Effector CD4-positive, alpha-beta T cell (primary cell): ENCODE measurements at places on chromosomes 16 and 17.

DNA sequence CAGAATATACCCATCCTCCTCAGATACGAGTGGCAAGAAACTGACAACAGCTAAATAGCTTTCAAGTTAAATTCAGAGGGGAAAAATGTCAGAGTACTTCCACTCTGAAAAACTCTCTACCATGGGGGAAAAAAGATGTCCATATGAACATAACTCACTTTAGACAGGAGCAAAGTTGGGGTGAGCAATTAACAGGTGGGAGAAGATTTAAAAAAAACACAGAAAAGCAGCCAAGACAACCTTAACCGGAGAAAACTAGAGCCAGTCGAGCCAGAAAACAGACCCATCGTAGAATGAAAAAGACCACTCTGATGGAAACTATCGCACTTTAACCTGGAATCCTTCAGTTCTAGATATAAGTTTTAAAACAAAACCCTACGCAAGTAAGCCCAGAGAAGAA, 833 bp downstream of the TERF2 start:
- no peak for DNase-seq

DNA sequence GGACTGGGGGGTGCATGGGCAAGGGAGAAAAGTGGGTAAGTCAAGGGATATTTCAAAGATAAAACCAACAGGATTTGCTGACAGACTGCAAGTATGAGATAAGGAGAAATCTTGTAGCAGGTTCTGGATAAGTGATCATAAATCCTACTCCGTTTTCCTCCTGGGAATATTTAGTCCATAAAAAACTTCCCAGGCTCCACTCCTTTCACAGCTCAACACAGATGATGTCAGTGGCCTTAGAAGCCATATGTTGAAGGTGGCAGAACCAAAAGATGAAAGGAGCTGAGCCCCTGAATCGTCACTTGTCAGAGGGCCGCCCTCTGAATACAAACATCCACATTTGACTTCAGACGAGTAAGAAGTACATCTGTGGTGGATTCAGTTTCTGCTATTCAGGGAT, 71.7 kb downstream of the GRIN2A start:
- DNase-seq = no peak

DNA sequence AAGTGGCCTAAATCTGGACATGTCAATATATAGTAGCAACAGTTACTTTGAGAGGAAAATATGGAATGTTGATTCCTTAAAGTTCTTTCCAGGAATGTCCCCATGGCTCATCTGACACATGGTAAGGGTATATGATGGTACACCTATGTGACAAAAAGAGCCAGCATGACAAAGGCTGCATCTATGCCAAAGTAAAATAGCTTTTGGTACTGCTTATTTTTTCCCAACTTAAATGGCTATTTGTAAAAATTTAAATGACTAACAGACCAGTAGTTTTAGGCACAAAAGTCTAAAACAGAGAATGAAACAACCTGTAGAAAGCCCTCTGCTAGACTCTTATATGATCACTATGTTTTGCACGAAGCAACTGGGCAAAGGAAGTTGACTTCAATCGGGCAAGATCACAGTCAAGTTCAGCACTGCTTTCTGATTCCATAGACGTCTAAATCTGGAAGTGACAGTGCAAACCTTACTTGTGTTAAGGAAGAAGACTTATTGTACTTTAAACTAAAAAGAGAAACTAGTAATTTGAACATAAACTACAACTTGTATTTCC, 135.1 kb downstream of the SKAP1 start:
- DNase-seq = no peak

GRCh38 chr17:77884019-77884418, 74.5 kb upstream of the TNRC6C start:
- DNase-seq = no peak

- no peak for DNase-seq
These were observed 881 bp downstream of the MLLT6 start for GRCh38 chr17:38705803-38706504.

GRCh38 chr16:27474921-27475320, 72.9 kb downstream of the IL21R start:
- no peak for DNase-seq

GRCh38 chr17:8465759-8466158, 30.1 kb downstream of the NDEL1 start:
- no peak for DNase-seq

GRCh38 chr16:20762404-20763123, 1.2 kb upstream of the ACSM3 start:
- no peak for DNase-seq

DNA sequence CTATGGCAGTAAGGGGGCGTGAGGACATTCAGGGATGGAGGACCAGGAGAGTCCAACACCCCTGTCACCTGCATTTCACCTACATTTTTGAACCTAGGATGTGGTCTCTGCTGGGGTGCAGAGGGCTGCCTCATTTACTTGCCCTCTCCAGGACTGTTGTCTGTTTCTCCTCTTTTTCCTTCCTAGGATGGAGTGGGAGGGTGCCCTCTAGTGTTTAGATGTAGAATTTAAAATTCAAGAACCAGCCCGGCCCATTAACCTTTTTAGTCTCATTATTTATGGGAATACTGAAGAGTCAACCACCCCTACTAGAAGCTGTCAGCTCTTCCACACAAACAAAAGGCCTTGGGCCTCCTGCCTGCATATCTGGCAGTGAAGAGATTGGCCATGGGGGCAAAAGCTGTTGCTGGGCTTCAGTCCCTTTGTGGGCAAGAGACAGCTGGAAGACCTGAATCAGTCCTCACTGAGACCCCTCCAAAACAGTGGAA, 2.5 kb upstream of the STARD3 start:
- no peak for DNase-seq

- no peak for DNase-seq
These were observed 4.3 kb downstream of the CEP131 start for GRCh38 chr17:81218459-81218858.

- no peak for DNase-seq
These were observed 125.8 kb downstream of the C16orf78 start for GRCh38 chr16:49499414-49499785.

- DNase-seq = no peak
These were observed 129.0 kb downstream of the CCDC144A start for GRCh38 chr17:16818821-16819683.

- no peak for DNase-seq
These were observed 7.2 kb downstream of the CPPED1 start for GRCh38 chr16:12796498-12796897.

DNA sequence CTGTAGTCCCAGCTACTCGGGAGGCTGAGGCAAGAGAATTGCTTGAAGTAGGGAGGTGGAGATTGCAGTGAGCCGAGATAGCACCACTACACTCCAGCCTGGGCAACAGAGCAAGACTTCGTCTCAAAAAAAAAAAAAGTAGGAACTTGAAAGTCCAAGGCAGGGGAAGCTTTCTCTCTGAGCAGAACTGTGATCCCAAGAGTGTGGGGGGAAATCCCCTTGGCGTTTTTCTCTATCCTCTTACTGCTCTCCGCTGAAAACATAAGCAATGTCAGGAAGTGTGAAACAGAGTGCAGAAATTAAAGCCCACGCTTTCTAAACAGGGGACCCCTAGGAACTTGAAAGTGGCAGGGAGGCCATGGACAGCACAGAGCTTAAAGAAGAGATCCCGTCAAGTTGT, 9.8 kb upstream of the CMTM3 start:
- no peak for DNase-seq

DNA sequence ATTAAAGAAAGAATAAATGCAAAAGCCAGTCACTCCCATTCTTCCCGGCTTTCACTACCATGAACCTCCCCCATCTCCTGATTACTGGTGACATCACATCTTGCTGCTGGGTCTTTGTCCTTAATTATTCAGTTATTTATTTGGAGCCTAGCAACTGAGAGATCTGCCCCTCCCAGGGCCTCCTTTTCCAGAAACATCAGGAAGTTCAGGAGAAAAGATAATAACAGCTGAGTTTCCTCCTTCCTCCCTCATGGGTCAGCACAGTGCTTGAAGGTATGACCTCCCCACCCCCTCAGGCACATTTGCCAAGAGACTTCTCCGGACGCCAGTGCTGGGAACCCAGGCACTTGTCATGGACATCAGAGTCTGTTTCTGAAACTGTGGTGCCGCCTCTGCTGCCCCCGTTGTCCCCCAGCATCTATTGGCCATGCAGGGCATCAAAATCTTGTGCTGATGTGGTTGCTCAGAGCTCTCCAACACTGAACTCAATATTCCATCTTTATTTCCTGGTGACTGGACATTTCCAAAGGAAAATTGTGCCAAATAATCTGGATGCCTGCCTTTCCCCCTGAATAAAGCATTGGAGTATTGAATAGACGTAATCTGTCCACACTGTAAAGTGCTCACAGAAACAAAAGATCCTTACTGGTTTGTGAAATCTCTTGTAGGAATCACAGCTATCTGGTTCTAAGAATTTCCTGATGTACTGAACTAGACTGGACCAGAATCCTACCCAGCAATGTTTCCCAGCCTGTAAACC, 71.8 kb downstream of the ZNF18 start:
- DNase-seq = no peak

DNA sequence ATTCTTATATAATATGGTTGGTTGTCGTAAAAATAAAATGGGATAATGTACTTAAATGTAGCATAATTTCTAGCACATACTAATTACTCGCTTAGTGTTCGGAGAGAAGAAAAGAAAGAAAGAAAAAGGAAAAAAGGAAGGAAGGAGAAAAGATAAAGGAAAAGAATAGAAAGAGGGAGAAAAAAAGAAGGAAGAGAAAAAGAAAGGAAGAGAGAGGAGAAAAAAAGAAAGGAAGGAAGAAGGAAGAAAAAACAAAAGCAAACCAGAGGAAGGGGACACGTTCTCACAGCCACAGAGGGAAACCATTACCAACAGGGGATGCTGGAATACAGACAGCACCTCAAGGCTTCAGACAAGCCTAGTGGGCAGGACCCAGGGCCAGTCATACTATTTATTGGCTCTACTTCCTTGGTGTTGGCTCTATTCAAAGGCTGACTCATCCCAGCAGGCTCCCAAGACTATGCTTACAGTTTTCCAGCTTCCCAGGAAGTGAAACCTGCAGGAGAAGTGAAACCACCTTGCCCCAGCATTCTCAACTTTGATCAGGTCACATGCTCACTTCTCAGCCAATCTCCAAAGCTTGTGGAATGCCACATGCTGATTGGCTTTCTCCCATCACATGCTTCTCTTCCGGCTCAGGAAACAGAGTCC, 273.5 kb upstream of the IRX5 start:
- DNase-seq = no peak

DNA sequence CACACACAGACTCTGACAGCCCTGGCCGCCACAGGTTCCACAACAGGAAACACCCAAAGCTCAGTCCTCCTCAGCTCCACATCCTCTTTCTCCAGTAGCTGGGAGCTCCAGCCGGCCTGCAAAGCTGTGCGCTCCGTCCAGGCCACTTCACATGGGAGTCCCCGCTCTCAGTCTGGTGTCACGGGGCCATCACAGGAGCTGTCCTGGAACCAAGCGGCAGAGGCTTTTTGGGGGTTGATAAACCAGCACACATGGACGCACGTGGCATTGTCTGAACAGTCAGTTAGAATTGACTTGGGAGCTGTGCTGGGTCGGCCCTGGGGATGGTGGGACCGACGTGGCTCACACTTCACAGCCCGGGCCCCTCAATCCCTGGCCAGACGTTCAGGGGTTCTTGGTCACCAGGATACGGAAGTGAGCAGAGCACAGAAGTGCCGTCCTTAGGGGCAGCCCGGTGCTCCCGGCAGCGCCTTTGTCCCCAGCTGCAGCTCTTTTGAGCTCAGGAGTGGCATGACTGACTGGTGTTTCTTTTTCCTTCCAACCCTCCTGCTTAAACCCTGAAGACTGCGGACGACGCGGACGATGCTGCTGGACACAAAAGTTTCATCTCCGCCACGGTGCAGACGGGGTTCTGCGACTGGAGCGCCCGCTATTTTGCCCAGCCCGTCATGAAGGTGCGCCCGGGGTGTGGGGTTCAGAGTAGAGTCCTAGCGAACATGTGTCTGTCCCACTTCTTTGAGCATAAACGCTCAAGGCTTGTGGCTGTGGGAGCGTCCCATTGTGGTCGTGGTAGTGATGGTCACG, 66.6 kb upstream of the CHMP6 start:
- DNase-seq = no peak

DNA sequence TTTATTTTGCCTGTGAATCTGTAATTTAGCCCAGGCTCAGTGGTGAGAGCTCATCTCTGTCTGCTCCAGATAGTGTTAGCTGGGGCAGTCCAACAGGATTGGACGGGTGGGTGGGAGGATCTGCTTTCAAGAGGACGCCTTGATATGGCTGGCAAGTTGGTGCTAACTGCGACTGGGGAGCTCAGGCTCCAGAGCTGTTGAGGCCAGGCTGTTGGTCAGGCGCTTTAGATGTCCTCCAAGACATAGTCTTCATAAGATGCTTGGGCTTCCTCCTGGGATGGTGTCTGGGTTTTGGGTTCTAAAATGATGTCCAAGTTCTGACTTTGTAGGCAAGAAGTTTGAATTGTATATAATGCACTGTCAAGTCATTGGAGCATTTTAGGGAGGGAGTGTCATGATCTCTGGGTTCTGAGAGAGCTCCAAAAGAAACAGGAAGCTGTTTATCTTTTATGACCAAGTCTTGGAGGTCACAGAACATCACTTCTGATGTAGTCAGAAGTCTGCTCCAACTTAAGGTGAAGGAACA, 12.8 kb upstream of the PCTP start:
- no peak for DNase-seq

DNA sequence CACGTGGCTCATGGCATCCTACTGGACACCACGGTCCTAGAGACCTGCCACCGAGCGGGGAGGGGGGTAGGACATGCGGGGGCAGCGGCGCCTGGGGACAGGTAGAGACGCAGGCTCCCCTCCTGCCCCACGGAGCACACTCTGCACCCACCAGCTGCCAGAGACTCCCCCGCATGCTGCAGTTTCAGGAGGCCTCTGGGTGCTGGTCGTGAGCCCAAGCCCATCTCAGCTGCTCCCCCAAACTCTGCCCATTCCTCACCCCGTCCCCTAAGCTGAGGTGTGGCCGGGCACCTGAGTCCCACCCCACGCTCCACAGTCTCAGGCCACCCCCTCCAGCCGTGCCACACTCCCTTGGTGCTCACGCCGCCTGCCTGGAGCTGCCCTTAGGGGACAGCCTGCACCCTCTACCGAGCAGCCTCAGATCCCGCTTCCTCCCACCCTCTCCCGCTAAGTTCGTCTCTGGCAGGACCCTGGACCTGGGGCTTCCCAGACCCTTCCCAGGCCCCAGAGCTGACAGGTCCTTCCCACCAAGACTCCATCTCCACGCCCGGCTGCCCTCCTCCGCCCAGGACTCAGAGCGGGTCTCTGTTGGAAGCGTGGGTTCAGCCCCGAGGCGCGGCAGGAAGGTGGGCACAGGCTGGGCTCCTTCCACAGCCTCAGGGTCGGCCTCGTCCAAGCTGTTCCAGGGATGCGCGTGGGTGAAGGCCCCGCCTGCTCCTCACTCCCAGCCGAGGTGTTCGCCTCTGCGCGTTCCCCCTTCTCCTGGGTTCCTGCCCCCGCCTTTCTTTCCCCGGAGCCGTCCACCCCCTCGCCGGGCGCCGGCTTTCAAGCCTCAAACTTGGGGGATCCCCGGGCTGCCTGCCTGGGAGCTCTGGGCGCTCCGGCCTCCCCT, 1.3 kb downstream of the RAB40B start:
- no peak for DNase-seq

DNA sequence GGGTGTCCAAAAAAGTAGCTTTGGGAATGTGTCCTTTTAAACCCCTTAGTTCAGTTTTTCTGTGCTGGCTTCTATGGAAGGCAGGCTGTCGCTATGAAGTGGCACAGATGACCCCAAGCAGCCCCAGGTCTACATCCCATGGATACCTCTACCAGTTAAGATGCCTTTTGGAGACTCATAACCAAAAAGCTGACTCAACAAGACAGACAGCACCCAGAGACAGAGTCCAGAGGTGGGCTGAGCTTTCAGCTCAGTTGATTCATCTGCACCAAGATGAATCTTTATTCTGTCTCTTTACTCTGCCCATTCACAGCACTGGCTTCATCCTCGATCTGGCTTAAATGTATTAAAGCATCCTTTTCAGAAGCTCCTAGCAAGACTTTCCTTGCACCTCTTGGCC, 29.8 kb upstream of the RBBP6 start:
- no peak for DNase-seq

- no peak for DNase-seq
These were observed 125.2 kb upstream of the ZFHX3 start for GRCh38 chr16:73172973-73173709.
